ENCODE measurements at places on chromosomes 7 and 10. TPM values are rescaled to one million over a fixed set of nuclear protein-coding genes. Genes with fewer than 3 reads are reported as not detected.

The RET gene
- polyA plus RNA-seq, result 6.8 TPM

The LRRC61 gene
- polyA plus RNA-seq, result 0.93 TPM

The C10orf90 gene
- polyA plus RNA-seq, result 0.21 TPM

The CFAP70 gene
- 1.9 TPM for polyA plus RNA-seq

The CHN2 gene
- polyA plus RNA-seq, result 0.02 TPM

The FAM25A gene
- not detected for polyA plus RNA-seq

The NUPR2 gene
- not detected for polyA plus RNA-seq

The CFTR gene
- not detected for polyA plus RNA-seq

The PPP1R17 gene
- polyA plus RNA-seq, result not detected

The SLC39A12 gene
- polyA plus RNA-seq, result not detected

The VSIR gene
- polyA plus RNA-seq, result 11.3 TPM

The SNCG gene
- polyA plus RNA-seq, result 4.3 TPM

The AGR3 gene
- polyA plus RNA-seq, result not detected

The SFMBT2 gene
- polyA plus RNA-seq, result 0.20 TPM

The RNF32 gene
- polyA plus RNA-seq, result 2.3 TPM

The ANXA8L1 gene
- polyA plus RNA-seq, result 0.16 TPM

The MRPS33 gene
- 88.8 TPM for polyA plus RNA-seq

The PPP1R3A gene
- polyA plus RNA-seq, result not detected

The TMEM225B gene
- 1.5 TPM for polyA plus RNA-seq

The BAZ1B gene
- polyA plus RNA-seq, result 19.7 TPM

The FGFBP3 gene
- polyA plus RNA-seq, result 0.81 TPM

The LGI1 gene
- not detected for polyA plus RNA-seq

The SEMA4G gene
- 16.2 TPM for polyA plus RNA-seq

The SFRP4 gene
- polyA plus RNA-seq, result not detected

The PANK1 gene
- polyA plus RNA-seq, result 4.9 TPM

The SLC29A4 gene
- 12.3 TPM for polyA plus RNA-seq

The C10orf143 gene
- 2.2 TPM for polyA plus RNA-seq

The GPR26 gene
- polyA plus RNA-seq, result not detected

The AKR1D1 gene
- not detected for polyA plus RNA-seq
